Smooth muscle cell of the umbilical artery (primary cell): ENCODE measurements at places on chromosomes 5 and 9. TPM values are rescaled to one million over a fixed set of nuclear protein-coding genes. Genes with fewer than 3 reads are reported as not detected.

The ROPN1L gene
- total RNA-seq: 0.14 and 0.30 TPM in 2 replicates

The SEC61B gene
- 92.4 and 107 TPM in 2 replicates for total RNA-seq

The ZNF462 gene
- total RNA-seq: 17.2 and 24.3 TPM in 2 replicates

The FAM78A gene
- 0.74 and 0.89 TPM in 2 replicates for total RNA-seq

The DND1 gene
- 0.18 and 0.30 TPM in 2 replicates for total RNA-seq

The RC3H2 gene
- total RNA-seq: 46.0 and 70.8 TPM in 2 replicates
